Globus pallidus (tissue), 1 donor: ENCODE measurements at places on chromosomes 3 and 15.

DNA sequence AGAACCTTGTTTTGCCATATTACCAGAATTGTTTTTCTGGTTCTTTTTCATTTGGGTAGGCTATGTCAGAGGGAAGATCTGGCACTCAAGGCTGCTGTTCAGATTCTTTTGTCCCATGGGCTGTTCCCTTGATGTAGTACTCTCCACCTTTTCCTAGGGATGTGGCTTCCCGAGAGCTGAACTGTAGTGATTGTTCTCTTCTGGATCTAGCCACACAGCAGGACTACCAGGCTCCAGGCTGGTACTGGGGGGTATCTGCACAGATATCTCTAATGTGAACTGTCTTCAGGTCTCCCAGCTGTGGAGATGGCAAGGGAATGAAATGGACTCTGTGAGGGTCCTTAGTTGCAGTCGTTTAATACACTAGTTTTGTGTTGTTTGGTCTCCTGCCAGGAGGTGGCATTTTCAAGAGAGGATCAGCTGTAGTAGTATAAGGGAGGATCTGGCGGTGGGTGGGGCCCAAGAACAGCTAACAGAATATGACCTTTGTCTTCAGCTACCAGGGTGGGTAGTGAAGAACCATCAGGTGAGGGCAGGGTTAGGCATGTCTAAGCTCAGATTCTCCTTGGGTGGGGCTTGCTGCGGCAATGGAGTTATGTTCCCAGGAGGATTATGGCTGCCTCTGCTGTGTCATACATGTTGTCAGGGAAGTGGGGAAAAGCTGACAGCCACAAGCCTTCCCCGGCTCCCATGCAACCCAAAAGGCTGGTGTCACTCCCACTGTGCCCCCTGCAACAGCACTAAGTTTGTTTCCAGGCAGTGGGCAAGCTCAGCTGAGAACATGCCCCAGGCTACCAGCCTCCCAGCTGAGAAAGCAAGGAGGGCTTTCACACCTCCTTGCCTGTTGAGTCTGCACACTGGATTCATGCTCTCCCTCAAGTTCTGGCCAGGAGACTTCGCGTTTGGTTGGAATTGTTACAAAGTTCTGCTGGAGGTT, 252.5 kb downstream of the ISL2 start:
- DNase-seq: no peak

DNA sequence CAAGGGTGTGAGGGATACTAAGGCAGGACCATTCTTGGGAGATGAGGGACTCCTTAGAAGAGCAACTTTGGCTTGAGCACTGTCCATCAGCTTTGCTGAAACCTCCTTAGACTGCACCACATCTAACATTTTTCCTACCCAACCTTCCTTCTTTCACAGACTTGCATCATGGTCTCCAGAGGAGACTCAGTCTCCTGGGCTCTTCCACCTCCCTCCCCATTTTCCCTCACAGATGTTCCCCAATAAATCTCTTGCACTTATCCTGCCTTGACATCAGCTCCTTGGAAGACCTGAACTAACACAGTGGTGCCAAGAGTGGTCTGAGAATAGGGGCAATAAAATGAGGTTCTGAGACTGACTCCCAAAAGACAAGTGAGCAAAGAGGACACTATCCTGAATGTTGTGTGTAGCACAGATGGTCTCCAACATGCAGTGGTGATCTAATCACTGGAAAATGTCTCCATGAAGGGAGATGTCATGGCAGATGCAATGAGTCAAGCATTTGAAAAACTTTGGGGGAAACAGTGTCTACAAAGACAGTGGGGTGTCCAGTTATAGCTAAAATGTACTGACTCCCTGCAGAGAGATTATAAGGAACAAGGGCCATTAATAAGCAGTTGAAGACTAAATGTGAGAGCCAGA, 26.0 kb upstream of the BOC start:
- no peak for DNase-seq

DNA sequence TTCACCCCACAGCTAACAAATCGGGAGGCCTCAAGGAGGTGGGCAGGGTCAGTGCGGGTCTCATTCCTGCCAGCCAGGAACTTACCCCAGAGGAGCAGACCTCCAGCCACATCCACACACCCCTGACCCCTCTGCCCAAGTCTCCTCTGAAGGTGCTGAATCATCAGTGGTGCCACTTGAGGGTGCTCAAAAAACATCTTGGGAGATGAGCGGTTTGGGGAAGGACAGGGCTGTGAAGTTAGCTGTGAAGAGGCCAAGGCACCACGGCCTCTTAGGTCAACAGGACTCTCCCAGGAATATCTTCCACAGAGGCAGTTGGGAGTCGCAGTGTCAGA, 1.2 kb downstream of the DAPK2 start:
- DNase-seq: no peak

DNA sequence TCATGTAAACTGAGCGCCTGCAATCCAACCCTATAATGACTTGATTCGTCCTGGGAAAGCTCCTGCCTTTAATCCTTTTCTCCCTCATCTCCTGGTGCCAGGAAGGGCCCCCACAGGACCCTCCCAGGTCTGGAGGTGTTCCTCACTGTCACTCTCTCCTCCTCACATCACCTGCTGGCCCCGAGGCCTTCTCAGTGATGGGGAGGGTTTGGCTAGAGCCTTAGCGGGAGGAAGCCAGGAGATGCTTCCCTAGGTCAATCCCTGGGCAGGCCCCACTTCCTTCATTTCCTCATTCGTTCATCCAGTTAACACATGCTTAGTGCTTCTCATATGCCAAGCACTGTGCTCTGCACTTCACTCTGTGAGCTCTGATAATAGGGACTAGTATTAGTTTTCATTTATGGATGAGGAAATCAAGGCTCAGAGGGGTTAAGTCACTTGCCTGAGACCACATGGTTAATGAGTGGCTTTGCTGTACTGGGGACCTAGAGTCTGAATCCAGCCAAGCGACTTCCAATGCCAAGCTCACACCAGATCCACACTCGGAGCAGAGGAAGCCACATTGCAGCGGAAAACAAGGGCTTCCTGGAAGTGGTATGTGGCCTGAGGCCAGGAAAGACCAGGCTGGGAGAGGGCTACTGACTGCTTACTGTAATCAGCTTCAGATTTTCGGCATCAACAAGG, 50.3 kb upstream of the CHRNB4 start:
- no peak for DNase-seq

GRCh38 chr15:64837502-64837901, 4.2 kb upstream of the PLEKHO2 start:
- no peak for DNase-seq

DNA sequence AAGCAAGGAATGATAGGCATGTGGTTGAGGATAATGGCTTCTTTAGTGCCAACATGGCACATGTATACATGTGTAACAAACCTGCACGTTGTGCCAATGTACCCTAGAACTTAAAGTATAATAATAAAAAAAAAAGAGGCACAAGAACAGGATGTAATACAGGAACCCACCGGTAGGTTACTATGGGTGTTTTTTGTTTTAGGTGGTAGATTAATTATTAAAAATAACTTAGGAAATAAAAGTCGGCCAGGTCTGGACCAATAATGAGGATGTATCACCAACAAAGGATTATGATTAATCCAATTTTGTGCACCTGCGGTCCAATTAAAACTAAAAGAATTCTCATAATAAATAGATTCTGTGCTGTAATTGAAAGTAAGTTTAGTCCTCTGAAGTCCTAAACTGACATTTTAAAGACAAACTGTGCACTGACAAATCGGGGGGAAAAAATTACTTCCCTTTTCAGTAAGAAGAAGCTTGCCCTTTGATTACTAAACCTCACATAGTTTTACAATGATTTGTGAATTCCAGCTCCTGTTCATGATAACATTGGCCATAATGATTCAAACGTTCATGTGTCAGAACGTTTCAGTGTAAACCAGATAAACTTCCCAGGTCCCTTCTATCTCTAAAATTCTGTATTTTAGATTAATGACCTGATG, 62.2 kb downstream of the CASR start:
- no peak for DNase-seq

DNA sequence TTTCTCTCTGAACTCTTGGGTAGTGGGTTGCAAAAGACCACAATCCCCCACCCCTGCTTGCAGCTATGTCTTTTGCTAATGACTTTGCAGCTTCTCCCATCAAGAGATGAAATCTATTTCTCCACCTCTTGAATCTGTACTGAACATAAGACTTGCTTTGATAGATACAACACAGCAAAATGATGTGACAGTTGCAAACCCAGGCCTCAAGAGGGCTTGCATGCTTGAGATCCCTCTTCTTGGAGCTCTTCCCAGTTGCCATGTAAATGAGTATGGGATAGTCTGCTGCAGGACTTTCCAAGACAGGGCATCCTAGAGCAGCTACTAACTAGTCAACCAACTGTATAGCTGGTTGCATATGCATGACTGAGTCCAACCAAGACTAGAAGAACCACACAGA, 783.6 kb downstream of the PDCD6IP start:
- DNase-seq: no peak

GRCh38 chr3:172853921-172854666, 103.6 kb downstream of the ECT2 start:
- DNase-seq: no peak

- no peak for DNase-seq
These were observed 153.4 kb upstream of the TSPAN3 start for GRCh38 chr15:77224352-77224751.

DNA sequence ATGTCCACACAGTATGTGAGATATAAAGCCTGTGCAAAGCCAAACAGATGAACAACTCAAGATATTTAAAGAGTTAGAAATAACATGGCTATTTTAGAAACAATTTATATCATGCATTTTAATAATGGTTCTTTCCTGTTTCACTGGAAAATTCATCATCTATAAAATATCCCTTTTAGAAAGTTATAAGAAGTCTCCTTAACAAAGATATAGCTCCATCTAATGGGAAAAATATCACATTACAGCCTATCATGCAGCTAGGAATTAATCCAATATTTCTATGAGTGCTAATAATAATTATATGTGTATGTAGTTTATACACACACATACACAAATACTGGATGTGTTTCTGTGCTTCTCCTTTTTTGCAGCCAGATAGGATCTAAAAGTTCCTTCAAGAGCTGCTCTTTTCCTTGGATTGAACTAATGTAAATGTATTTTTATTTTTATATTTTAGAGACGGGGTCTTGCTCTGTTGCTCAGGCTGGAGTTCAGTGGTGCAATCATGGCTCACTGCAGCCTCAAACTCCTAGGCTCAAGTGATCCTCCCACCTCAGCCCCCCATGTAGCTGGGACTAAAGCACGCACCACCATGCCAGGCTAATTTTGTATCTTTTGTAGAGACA, 21.6 kb downstream of the RPL22L1 start:
- no peak for DNase-seq

DNA sequence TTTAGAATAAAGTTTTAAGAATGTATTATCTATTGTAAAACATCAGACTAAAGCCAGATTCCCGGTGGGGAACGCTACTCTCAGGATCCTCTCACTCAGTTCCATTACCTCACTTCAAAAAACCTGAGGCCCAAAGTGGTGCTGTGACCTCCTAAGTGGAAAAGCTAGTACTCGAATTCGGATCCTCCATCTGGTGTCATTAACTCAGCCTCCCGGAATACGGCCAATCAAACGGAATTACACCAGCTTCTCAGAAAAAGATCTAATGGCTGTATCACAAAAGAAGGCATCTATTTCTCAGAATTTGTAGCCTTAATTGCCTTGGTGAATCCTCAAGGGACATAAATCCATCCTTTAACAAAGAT, 627 bp downstream of the ACAD11 start:
- no peak for DNase-seq

DNA sequence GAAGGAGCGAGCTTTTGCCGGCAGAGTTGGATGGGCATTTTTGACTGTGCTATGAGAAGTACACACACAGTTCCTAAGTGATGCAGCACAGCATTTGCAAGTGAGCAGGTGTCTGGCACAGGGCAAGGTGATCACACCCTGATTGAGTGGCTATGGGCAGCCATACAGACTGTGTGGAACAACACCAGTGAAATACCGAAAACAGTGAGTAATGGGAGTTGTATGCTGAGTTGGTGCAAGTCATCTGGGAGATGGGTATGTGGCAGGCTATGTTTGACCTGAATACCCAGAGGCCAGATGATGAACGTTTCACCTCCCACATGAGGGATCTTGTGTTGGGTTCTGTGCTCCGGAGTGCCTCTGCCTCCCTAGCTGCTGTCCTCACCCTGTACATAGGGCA, 53.5 kb upstream of the TIPARP start:
- DNase-seq: no peak

DNA sequence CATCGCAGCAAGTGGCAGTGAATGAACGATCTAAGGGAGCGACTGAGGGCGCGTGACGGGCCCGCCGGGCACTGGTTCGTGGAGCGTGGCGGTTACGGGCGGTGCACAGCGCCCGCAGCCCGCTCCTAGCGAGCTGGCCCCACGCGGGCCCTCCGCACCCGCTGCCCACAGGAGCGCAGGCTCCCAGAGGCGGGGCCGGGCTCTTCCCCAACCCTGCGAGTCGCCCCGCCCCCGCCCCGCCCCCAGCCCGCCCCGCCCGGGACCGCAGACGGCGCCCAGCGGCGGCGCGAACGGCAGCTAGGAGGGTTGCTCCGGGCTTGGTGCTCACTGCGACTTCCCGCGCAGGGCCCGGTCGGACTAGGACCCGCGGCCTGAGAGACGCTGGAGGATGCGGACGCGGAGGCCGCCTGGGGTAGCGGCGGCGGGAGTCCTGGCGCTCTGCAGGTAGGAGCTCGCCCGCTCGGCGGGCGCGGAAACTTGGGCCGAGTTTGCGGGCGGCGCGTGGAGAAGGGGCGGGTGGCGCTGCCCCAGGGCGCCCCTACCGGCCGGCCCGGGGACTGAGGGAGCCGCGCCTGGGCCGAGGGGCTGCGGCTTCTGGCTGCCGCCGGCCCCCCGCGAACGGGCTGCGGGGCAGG, at the start of gene C15orf39:
C15orf39 (plus strand) TSS at position 267 of the 635 bp plus-strand sequence. CDS start 4,167 bp downstream, outside the sequence.
- peak; percentile 70 for DNase-seq

GRCh38 chr3:50304601-50305000, 1.2 kb upstream of the HYAL1 start:
- no peak for DNase-seq

DNA sequence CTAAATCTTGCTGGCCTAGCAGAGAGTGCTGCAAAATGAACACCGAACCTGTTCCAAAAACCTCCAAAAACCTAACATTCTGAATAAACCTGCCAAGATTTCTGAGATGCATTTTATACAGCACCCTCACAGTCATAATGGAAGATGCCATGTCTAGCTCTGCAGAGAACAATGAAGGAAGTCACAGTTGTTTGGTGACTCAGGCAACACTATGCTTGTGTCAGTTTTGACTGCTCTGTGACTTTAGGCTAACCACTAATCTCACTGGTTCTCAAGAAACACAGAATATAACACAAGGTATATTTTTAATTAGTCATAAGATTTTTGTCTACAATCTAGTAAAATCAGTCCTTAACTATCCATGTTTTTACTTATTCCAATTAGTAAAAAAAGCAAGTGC, 606.6 kb downstream of the TBL1XR1 start:
- no peak for DNase-seq
